Spleen (tissue), 13 donors: ENCODE measurements at places on chromosomes 7 and 10. TPM values are rescaled to one million over a fixed set of nuclear protein-coding genes. Genes with fewer than 3 reads are reported as not detected.

GCK gene
- total RNA-seq = 0.29 TPM

PNLIPRP2 gene
- total RNA-seq = 0.37 TPM

- H3K27ac ChIP-seq = no peak overlapping the region
- H3K4me3 ChIP-seq = no peak overlapping the region
- H3K4me1 ChIP-seq = no peaks in the 10 kb centered on the region
These were observed 498.3 kb downstream of the CCSER2 start for GRCh38 chr10:84826704-84827103.

DNA sequence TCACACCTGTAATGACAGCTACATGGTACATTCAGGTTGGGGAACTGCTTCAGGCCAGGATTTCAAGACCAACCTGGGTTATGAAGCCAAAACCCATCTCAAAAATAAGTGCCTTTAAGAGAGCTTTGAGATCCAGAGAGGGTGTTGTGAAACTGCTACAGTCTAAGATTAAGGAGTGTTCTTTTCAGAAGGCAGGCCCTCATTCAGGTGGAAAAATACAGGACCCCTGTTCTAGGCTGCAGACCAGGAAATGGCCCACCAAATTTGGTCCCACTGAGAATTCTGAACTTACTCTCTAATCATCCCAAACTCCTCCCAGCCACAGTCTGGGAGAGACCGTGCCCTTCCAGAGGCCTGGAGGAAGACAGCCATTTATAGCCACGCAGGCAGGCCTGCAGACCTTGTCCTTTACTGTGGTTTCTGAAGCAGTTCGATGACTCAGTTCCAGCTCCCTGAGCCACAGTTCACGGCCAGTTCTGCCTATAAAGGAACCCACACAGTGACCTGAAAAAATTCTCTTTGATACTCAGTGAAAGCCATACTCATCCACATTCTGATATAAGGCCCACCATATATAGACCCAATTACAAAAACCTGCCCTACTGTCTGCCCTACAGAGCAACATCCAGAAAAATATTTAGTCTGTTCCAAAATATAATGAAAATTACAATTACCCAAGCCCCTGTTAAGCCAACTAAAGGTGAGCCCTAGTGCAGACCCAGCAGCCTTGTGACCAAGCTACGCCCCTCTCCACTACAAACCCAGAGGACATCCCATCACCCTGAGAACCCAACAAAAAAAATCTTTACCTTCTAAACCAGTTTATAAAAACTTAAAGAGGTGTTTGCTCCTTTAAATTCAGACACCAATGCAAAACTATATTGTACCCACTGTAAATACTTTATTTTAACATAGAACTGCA, 21.2 kb downstream of the ZNF680 start:
- no peak overlapping the region for H3K4me3 ChIP-seq
- H3K27me3 ChIP-seq = no peaks in the 10 kb centered on the region
- H3K27ac ChIP-seq = no peak overlapping the region
- peaks cover 35% of the 10 kb centered on the region for H3K36me3 ChIP-seq
- no peak for DNase-seq

GRCh38 chr7:957418-958220, 3.1 kb upstream of the ADAP1 start:
- H3K4me1 ChIP-seq = peaks cover 23% of the 10 kb centered on the region
- H3K27ac ChIP-seq = no peak overlapping the region
- no peak overlapping the region for H3K4me3 ChIP-seq
- DNase-seq = peak; percentile 91
- no peaks in the 10 kb centered on the region for H3K27me3 ChIP-seq

DNA sequence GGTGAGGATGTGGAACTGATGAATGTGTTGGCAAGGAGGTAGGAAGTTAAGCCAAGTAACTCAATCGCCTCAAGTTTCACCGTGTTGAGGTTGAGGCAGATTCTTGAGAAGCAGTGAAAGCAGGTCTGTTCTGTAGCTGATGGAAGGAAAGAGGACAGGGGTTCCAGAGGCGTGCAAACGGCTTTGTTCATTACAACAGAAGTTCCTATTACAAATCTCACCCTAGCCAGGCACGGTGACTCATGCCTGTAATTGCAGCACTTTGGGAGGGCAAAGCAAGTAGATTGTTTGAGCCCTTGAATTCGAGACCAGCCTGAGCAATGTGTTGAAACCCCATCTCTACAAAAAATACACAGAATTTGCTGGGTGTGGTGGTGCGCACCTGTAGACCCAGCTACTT, 36.9 kb upstream of the PTF1A start:
- no peak for DNase-seq
- H3K27ac ChIP-seq = no peak overlapping the region
- H3K27me3 ChIP-seq = peaks cover 21% of the 10 kb centered on the region
- H3K36me3 ChIP-seq = no peaks in the 10 kb centered on the region

DLX5 gene
- total RNA-seq = not detected

DNA sequence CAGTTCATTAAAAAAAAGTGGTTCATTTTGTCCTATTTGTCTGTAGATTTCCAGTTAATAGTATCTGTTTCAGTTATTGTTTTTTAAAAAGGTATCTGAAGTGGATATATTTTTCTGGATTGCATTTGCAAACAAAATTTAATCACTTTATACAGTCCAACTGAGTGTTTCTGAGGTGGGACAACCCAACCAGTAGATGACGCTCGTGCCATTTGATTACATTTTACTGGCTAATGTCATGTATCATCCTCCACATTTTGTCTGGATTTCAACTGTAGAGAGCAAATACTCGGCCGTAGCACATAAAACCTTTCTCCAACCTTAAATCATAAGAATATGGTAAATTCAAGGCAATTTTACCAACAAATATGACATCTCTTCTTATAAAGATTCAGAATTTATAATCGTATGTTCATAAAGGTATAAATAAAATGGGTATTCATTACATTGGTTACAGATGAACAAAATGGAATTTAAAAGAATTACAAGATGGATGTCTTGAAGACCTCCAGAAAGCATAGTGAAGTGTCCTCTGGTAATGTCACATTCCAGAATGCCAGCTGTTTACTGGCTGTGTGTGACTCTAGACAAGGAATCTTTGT, 789.0 kb downstream of the PHTF2 start:
- H3K27ac ChIP-seq = no peak overlapping the region
- H3K27me3 ChIP-seq = no peaks in the 10 kb centered on the region
- H3K4me1 ChIP-seq = no peaks in the 10 kb centered on the region
- no peak for DNase-seq
- H3K36me3 ChIP-seq = no peaks in the 10 kb centered on the region
- H3K4me3 ChIP-seq = no peak overlapping the region

GRCh38 chr7:120973849-120974248, 14.7 kb upstream of the CPED1 start:
- H3K4me3 ChIP-seq = no peak overlapping the region
- DNase-seq = no peak
- no peaks in the 10 kb centered on the region for H3K27me3 ChIP-seq
- H3K4me1 ChIP-seq = peaks cover 7% of the 10 kb centered on the region

RGR gene
- not detected for total RNA-seq

DNA sequence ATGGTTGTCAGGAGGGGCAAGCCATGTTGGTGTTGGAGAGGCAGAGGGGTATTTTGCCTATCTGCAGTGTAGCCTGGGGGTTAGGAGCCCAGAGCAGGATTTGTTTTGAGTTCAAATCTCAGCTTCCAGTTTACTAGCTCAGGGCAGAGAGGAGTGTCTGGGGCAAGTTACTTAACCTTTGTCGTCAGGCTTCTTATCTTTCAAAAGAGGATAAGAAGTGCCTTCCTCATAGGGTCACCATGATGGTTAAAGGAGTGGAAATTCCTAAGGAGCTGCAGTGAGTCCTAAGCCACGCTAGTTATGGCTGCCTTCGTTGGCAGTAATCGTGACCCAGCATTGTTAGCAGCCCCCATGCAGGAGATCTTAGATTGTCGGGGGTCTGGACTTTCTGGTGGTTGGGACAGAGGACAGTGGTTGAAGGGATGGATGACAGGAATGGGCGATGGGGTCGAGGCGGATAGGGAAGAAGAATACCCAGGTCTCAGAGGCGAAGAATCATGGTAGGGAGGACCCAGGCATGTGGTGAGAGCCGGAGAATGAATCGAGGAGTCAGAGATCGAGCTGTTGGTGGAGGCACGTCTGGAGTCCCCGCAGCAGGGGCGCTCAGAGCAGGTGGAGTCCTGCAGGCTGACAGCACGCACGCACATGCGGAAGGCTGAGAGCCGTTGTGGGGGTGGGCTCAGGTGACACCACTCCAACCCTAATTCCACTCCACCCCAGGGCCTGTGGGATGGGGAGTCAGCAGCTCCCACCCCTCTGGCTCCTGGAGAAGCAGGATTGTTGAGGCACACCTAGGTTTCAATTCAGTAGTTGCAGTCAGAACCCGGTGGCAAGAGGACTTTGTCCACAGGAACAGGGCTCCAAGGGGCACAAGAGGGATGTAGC, 11.6 kb downstream of the ADCK2 start:
- no peaks in the 10 kb centered on the region for H3K4me1 ChIP-seq
- no peaks in the 10 kb centered on the region for H3K27me3 ChIP-seq
- H3K36me3 ChIP-seq = peaks cover 24% of the 10 kb centered on the region
- H3K4me3 ChIP-seq = no peak overlapping the region
- no peak overlapping the region for H3K27ac ChIP-seq

DNA sequence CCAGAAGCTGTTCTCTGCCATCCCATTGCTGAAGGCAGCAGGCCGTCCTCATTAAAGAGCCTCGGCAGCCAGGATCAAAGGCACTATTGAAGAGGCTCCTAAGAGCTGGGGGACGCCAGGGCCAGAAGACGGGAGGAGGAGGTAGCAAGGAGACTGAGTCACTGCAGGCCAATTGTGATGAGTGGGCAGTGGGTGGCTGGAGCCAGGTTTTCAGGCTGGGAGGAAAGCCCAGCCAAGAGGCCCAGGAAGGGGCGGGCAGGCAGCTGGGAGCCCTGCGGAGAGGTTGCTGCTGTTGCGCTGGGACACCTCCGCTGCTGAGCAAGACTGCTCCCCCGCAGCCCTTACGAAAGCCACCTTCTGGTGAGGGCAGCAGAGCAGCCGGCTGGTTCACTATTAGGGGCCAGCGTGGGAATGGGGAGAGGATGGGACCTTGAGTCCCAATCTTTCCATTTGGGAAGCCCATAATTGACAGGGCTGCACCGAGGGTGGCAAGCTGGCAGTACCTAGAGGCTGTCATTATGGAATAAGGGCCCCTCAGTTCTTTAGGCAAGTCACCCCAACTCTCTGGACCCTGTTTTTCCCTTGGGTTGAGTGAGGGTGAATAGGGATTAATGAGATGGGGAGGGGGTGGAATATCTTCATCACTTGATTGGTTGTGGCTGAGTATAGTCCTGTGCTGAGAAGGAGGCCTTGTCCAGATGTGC, 48.4 kb downstream of the UNC5B start:
- H3K4me1 ChIP-seq = peaks cover 38% of the 10 kb centered on the region
- no peaks in the 10 kb centered on the region for H3K36me3 ChIP-seq
- H3K27me3 ChIP-seq = peaks cover 34% of the 10 kb centered on the region

DNA sequence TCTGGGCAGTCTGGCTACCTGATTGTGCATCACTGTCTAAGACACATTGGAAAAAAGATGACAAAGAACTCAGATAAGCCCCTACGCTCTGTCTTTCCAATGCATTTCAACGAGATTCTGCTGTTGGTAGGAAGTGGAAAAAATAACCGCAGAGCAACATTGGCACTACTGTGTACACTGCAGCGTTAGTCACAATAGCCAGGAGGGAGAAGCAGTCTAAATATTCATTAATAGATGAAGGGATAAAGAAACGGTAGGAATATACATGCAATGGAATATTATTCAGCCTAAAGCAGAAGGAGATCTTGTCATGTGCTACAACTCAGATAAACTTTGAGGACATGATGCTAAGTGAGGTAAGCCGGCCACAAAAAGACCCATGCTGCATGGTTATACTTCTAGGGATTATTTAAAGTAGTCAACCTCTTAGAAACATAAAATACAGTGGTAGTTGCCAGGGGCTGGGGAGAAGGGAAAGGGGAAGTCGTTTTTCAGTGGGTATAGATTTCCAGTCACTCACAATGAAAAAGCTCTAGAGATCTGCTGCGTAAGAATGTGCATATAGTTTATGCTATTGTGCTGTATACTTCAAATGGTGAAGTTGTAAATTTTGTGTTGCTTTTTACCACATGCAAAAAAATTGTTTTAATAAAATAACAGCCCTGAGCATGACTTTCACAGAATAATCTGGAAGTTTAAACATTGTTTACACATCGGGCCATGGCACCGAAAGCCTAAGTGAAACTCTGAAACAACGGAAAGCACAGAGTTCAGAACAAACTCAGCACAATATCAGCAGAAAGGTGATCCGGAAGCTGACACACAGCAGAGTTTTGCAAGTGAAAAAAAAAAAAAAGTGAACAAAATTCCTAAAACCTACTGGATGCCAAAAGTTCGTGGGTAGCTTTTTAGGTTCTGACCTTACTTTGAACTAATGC, 40.1 kb downstream of the ELMO1 start:
- H3K4me1 ChIP-seq = peaks cover 63% of the 10 kb centered on the region
- DNase-seq = no peak
- H3K27me3 ChIP-seq = no peaks in the 10 kb centered on the region

TMEM176A gene
- 74.1 TPM for total RNA-seq

- no peak overlapping the region for H3K4me3 ChIP-seq
- no peak for DNase-seq
- no peaks in the 10 kb centered on the region for H3K4me1 ChIP-seq
- no peak overlapping the region for H3K27ac ChIP-seq
- no peaks in the 10 kb centered on the region for H3K36me3 ChIP-seq
These were observed 91.6 kb downstream of the HTR5A start for GRCh38 chr7:155161690-155162089.

- H3K4me3 ChIP-seq = peak overlapping the region; percentile 14
- peak; percentile 57 for DNase-seq
- H3K27me3 ChIP-seq = no peaks in the 10 kb centered on the region
- no peaks in the 10 kb centered on the region for H3K36me3 ChIP-seq
- no peaks in the 10 kb centered on the region for H3K4me1 ChIP-seq
- H3K27ac ChIP-seq = no peak overlapping the region
These were observed 62.3 kb upstream of the NKX6-2 start for GRCh38 chr10:132848291-132848701.

ZNF735 gene
- total RNA-seq = not detected

HSPA12A gene
- total RNA-seq = 5.6 TPM

TEX36 gene
- not detected for total RNA-seq

AGAP5 gene
- 12.7 TPM for total RNA-seq

TRIM73 gene
- total RNA-seq = 6.0 TPM

DPY19L1 gene
- 29.9 TPM for total RNA-seq

- no peaks in the 10 kb centered on the region for H3K27me3 ChIP-seq
- H3K4me1 ChIP-seq = no peaks in the 10 kb centered on the region
- H3K27ac ChIP-seq = no peak overlapping the region
- DNase-seq = no peak
- no peaks in the 10 kb centered on the region for H3K36me3 ChIP-seq
These were observed 572.5 kb downstream of the POM121L12 start for GRCh38 chr7:53607961-53608360.

- H3K4me1 ChIP-seq = no peaks in the 10 kb centered on the region
- H3K27ac ChIP-seq = no peak overlapping the region
- no peak overlapping the region for H3K4me3 ChIP-seq
- no peak for DNase-seq
- H3K36me3 ChIP-seq = peaks cover 19% of the 10 kb centered on the region
- no peaks in the 10 kb centered on the region for H3K27me3 ChIP-seq
These were observed 99.6 kb upstream of the NPS start for GRCh38 chr10:127449490-127449889.
